ENCODE measurements at places on chromosomes 11 and 22.
A peak's percentile ranks its signal among the peaks of the same experiment; 100 is the strongest.

DNA sequence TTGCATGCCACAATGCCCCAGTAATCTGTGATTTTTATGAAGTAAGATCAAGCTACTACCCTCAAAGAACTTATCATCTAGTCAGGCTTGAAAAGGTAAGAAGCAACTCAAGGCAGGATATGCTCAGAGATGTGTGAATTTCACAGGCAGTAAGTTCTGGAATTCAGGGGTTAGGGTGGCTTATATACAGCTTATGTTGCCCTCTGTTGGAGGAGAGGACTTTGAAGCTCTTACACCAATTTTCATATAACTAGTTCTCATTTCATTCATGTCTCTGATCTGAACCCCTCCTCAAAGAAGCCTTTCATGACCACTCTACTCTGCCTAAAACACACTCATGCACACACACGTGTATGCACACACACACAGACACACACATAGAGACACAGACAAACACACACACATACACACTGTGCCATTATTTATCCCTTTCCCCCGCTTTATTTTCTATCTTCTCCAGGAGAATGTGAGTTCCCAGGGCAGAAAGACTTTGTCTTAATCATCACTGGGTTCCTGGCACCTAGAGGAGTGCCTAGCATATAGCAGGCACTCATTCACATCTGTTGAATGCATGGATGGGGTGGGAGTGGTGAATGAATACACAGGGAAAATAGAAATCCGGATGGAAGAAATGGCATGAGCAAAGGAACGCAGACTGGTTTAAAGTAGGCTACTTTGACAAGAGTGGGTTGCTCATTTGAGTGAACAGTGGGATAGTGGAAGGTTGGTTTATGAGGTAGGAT, 220.7 kb upstream of the ZBED5 start:
- DNase-seq, result no peak

GRCh38 chr22:45972091-45972888, 4.7 kb downstream of the WNT7B start:
- DNase-seq, result no peak

- DNase-seq, result no peak
Observed at GRCh38 chr22:28051787-28052356, 132.8 kb upstream of the PITPNB start.

- DNase-seq, result no peak
Observed at GRCh38 chr11:95570845-95571244, 218.7 kb downstream of the FAM76B start.

DNA sequence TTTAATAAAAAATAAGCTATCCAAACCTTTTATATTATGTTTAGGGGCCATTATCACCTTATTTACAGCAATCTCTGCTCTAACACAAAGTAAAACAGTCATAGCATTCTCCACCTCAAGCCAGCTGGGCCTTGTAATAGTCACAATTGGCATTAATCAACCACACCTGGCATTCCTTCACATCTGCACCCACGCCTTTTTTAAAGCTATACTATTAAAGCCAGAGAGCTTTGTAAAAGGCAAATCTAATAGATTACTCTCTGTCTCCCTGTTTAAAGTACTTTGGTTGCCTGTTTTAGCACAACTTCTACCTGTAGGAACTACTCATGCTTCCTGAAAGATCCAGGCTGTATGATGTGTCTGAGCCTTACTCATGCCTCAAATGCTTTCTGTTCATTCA, 113.1 kb downstream of the CSNK2A3 start:
- no peak for DNase-seq

GRCh38 chr11:207208-207862, at the start of the genes BET1L and RIC8A:
Gene BET1L, minus strand, starts transcription at chr11:207399. Its CDS starts 78 bp downstream, at chr11:207321.
Gene RIC8A, plus strand, starts transcription at chr11:207708. Its CDS starts 1,147 bp downstream, at chr11:208855.
- peak; percentile 99 for DNase-seq

DNA sequence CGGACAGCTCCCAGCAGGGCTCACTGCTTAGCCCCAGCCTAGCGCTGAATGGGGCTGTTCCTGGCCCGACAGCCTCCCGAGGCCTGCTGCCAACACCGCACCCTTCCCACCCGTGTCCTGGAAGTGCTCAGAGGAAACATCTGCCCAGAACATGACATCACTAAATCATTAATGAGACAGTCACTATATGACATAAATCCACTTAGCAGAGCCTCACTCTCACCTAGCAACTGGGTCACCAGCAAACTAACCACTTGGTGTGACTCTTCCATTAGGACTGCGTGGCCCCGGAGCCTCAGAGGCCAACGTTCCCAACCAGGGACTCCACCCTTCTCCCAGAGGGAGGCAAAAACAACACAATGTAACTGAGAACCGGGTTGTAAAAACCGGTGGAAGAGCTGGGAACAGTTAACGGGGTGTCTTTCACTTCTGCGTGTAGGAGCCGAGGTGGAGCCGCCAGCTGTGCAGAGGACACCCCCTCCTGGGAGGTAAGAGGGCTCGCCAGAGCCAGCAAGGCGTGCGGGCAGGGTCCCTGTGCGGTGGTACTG, 21.4 kb upstream of the PACSIN2 start:
- DNase-seq, result no peak

DNA sequence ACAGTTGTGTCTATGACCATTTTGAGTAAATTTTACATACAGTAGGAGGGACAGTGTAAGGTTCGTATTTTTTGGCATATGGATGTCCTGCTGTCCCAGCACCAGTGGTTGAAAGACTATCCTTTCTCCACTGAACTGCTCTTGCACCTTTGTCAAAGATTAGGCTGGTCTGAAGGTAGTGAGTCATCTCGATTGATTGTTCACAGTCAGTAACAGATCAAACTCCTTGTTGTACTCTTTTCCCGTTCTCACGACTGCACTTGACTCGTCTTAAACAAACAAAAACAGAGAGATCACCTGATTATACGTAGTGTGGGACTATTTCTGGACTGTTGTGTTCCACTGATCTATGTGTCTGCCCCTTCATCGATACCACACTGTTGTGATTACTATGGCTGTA, 77.1 kb downstream of the DGCR2 start:
- no peak for DNase-seq

- DNase-seq, result no peak
Observed at GRCh38 chr11:69337211-69337721, 43.3 kb downstream of the MYEOV start.

- DNase-seq, result no peak
Observed at GRCh38 chr11:70505331-70505731, 107.0 kb downstream of the CTTN start.

GRCh38 chr11:133992121-133992520, 35.4 kb upstream of the IGSF9B start:
- DNase-seq, result no peak

GRCh38 chr11:12772324-12772723, 98.1 kb downstream of the TEAD1 start:
- DNase-seq, result no peak

- DNase-seq, result no peak
Observed at GRCh38 chr11:111372538-111372937, 6.5 kb downstream of the POU2AF1 start.

- DNase-seq, result peak; percentile 81
Observed at GRCh38 chr22:21587803-21588611, 20.5 kb downstream of the UBE2L3 start.
